CD4-positive, alpha-beta T cell treated with Interleukin-10 for 1 hour (primary cell): ENCODE measurements at places on chromosomes 4 and X.

DNA sequence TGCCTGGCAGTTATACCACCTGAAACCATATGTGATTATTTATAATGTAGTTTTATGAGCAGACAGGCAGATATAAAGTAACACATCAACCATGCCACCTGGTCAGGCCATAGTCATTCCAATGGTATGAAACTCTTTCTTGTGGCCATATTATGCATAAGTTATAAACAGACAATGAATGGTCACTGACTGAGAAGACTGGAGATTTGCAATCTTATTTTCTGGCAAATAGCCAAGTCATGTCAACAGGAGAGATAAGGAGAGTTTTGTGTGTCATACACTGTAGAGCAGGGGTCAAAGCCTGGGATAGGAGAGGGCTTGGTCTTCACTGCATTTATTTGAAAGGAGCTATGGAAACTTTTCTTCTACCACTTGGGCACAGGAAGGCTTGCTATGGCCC, 29.5 kb downstream of the SORBS2 start:
- no peak for DNase-seq

DNA sequence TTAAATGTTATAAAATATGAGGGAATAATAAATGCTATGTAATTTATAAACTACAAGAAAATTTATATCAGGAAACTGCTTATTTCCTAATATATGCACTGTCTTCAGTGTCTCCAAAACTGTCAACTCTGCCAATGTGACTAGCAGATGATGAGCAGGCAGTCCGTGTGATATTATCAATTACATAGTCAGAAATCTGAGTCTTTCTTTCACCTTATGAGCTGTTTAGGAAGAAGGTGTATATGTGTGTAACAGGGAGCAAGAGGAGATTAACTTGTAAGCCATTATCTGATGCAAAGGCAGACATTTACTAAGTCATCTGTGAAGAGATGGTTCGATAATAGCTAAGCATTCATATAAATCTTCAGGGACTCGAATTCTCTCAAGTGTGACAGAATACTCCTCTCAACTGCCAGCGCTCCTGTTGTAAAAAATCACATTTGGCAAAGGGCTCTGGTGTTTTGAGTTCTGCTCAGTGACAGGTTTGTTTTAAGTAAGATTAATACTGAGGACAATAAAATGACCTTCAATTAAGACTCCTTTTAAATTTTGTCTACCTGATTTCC, 79.7 kb downstream of the SNCA start:
- no peak for DNase-seq

DNA sequence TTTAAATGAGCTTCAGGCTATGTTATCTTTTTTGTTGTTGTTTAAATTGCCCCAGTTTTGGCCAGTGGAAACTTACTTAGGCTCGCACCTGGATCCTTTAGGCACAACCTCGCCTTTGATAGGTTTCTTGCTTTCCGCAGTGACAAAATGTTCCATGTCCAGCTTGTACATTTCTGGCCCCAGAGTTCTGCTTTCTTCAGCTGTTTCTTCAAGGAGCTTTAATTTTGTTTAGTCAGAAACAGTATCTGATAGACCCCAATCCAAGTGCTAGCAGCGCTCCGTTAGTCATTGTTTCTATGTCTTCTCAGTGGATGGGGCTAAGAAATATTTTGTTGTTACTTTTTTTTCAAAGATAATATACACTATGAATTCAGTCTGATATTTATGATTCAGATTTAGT, 82.8 kb downstream of the STIM2 start:
- DNase-seq, result no peak

DNA sequence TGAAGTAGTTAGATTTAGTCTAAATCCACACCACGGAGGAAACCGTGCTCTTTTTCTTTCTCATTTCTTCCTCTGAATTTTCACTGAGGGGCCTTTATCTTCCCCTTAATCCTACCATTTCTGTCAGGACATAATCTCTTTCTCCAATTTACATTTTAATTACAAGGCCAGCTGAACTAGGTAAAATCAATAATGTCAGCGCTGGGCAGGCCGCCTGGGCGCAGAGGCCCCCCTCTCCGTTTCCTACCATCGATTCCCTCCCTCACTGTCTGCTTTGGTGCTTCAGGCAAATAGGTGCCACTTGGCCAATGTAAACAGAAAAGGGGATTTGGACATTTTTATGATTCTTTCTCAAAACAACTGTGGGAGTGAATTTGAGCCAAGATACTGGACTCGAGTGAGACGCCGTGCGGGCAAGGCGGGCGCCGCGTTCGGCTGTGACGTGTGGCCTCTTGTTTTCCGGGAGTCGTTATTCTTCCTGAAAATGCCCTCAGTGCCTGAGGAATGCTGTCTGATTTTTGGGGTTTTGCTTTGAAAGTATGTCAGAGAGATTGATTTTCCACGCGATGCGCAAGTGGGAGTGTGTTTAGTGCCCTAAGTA, 22.6 kb downstream of the UVSSA start:
- DNase-seq, result no peak

DNA sequence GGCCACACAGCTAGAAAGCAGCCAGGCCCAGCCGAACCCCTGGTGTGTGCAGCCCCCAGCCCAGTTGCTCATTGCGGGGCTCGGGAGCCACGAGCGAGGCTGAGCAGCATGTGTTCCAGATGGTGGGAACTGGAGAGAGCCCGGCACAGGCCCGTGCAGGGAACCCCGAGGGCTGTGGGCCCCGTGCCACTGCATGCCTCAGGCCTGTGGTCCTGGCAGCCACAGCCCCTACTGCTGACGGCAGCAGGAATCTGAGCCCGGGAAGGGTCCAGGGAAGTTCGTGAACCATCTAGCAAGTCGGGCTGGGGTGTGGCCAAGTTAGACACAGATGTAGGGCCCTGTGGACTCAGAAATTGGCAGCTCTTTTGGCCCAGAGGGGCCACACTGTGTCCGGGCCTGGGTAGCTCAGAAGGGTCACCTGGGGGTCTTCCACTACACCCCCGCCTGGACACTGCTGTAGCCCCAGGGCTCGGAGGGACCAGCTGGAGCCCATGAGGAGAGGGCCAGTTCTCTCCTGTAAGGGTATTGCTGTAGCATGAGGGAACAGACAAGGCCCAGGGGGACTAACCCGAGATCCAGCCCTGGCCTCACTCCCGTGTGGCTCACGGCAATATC, 12.1 kb downstream of the HTRA3 start:
- DNase-seq, result no peak

DNA sequence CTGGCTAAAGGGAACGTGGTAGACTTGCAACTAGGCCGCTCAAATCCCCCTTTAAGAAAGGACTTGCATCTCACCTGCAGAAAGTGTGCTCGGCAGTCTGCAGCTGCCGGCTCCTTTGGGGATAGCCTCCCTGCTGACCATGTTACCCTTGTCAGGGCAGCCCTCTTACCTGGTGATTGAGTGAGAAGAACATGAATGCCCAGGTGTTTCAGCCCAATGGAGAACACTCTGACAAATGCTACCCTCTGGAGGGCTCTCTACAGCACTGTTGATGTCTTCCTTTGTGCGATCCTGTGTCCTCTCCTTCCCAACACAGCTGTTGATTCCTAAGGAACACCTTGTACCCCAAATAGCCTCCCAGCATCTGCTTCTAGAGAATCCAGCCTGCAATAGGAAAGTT, 178.7 kb upstream of the LDB2 start:
- DNase-seq, result no peak
